ENCODE measurements at places on chromosomes 2 and 18. TPM values are rescaled to one million over a fixed set of nuclear protein-coding genes. Genes with fewer than 3 reads are reported as not detected.

DNA sequence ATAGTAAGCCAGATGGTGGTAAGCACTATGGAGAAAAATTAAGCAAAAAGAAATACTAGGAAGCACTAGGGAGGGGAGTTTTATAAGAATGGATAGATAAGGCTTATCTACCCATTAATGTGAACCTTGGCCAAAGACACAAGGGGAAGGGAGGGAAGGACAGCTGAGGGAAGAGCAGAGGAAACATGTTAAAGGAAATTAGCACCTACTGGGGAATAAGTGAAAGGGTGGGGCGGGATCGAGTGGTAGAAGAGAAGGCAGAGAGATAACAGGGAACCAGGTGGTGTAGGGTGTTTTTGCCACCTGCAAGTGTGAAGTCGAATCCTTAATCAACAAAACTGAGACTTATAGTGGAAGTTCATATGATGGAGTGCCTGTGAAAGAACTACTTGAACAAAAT lies 1.7 kb downstream of the UNC80 start:
- no peak overlapping the region for H3K27ac ChIP-seq
- no peak overlapping the region for H3K4me3 ChIP-seq
- DNase-seq: no peak
- H3K4me1 ChIP-seq: no peaks in the 10 kb centered on the region
- no peaks in the 10 kb centered on the region for H3K36me3 ChIP-seq

- H3K27ac ChIP-seq: no peak overlapping the region
- H3K36me3 ChIP-seq: no peaks in the 10 kb centered on the region
- H3K4me1 ChIP-seq: no peaks in the 10 kb centered on the region
- DNase-seq: no peak
- peaks cover 24% of the 10 kb centered on the region for H3K27me3 ChIP-seq
Observed at GRCh38 chr2:105447476-105447875, 48.6 kb upstream of the FHL2 start.

DNA sequence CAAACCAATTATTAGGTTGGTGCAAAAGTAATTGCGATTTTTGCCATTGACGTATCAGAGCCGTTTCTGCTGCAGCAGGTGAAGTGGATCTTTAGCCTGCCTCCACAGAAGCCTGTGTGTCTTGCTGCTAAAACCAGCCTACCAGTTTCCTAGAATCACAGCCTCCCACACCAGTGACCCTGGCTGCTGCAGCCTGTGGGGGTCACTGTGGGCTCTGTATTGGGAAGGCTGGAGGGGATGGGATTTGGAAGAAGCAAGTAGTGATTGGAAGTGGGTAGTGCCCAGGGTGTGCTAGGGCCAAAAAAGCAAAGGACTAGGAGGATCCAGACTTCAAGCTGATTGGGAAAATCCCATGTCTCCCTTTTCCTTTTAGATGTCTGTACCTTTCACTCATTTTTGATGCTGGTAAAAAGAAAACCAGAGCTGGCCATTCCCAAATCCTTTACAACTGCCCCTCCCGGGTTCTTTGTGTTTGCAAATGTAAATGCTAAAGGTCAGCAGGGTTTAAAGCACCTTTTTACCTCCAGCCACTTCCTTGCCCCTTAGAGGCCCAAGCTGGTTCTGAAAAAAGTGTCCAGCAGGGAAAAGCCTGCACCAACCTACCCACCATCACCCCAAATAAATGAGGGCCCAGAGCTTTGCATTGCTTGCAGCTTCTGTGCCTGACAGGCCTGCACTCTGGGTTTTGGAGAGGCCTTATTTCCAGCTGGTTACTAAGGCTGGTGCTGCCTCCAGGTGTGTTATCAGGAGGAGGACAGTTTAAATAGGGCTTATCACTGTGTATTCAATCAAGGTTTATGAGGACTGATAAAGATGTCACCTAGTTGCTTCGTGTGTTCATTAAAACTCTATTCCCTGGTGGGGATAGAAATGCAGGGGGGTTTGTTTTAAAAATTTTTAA lies 172.0 kb downstream of the MIB1 start:
- peaks cover 8% of the 10 kb centered on the region for H3K27me3 ChIP-seq
- no peak overlapping the region for H3K27ac ChIP-seq
- H3K4me1 ChIP-seq: no peaks in the 10 kb centered on the region
- H3K36me3 ChIP-seq: no peaks in the 10 kb centered on the region
- H3K4me3 ChIP-seq: no peak overlapping the region

GRCh38 chr18:64539847-64540246 lies 391.0 kb upstream of the LINC00305 start:
- no peaks in the 10 kb centered on the region for H3K36me3 ChIP-seq
- H3K27ac ChIP-seq: no peak overlapping the region
- DNase-seq: no peak
- no peak overlapping the region for H3K4me3 ChIP-seq
- no peaks in the 10 kb centered on the region for H3K4me1 ChIP-seq

DNA sequence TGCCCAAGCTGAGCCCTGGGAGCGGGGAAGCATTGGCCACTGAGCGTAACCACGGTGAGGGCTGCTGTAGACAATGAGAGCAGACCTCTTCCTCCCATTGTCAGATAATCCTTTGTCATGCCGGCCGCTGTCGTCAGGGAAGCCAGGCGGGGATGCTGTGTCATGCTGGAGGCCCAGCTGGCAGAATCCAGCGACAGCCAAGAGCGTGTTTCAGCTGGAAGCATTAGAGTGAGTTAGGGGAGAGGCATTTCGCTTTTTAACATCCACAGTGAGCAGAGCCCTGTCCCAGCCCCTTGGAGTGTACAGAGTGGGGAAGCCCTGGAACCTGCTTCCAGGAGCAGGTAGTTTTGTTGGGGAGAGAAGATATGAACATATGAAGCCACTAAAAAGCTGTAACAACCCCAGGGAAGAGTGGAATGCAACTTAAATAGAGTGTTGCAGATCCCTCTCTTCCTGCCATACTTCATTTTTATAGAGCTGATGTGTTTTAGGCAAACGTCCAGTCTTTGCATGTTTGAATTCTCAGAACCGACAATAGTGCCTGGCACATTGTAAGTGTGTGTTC lies 7.0 kb downstream of the CTIF start:
- H3K27ac ChIP-seq: no peak overlapping the region
- H3K36me3 ChIP-seq: no peaks in the 10 kb centered on the region
- H3K4me1 ChIP-seq: peaks cover 18% of the 10 kb centered on the region
- H3K27me3 ChIP-seq: peaks cover 23% of the 10 kb centered on the region
- DNase-seq: no peak

GRCh38 chr18:54381640-54382039 lies 23.9 kb downstream of the C18orf54 start:
- no peak overlapping the region for H3K27ac ChIP-seq
- DNase-seq: no peak
- H3K27me3 ChIP-seq: no peaks in the 10 kb centered on the region
- H3K4me1 ChIP-seq: peaks cover 2% of the 10 kb centered on the region
- H3K36me3 ChIP-seq: peaks cover 20% of the 10 kb centered on the region

DNA sequence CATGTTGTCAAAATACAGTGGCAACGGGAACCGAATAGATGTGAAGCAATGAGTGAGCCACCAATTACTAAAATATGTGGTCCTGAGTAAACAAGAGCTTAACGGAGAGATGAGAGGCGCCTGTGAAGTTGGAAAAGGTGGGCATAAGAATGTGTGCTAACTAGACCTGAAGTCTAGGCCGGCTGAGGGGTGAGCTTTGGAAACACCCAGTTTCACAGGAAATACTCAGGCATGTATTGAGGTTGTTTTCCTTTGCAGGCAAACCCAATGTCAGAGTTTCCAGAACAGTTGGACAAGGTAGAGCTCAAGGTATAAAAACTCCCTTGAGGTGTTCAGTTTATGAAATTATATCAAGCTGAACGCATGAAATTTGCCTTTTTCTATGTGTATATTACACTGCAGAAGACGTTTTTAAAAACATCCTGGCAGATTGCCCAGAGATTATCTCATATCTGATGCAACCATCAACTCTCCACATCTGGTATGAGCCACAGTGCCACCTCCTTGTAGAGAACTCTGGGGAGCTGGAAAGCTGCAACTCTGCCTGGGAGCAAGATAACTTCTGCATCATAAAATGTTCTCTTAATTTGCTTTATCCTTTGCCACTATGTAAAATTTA lies 3.9 kb upstream of the WDSUB1 start:
- DNase-seq: no peak
- H3K27ac ChIP-seq: peak overlapping the region; percentile 13
- H3K36me3 ChIP-seq: no peaks in the 10 kb centered on the region
- H3K4me3 ChIP-seq: no peak overlapping the region
- no peaks in the 10 kb centered on the region for H3K27me3 ChIP-seq

GRCh38 chr2:150526827-150527226 lies 39.4 kb upstream of the RND3 start:
- H3K27me3 ChIP-seq: no peaks in the 10 kb centered on the region
- no peak overlapping the region for H3K27ac ChIP-seq
- H3K4me3 ChIP-seq: no peak overlapping the region

GRCh38 chr2:222470802-222471468 lies 46.6 kb downstream of the SGPP2 start:
- no peak for DNase-seq
- peaks cover 1% of the 10 kb centered on the region for H3K27me3 ChIP-seq
- no peak overlapping the region for H3K27ac ChIP-seq
- no peaks in the 10 kb centered on the region for H3K36me3 ChIP-seq

DNA sequence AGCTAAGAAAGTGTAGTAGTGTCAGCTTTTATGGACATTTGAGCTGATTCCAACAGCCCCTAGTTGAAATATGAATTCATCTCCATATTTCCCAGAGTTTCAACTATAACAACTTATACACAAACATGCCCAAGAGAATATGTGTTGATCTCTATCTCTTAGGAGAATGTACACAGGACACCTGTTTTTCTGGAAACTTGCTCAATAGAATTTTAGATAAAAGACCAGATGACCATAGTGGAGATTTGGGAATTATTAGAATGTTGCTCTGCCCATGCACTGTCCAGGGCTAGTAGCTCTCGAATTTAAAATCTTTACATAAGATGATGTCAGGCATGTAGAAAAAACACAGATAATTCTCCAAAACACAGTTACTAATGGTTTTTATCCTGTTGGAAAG lies 162.3 kb upstream of the VRK2 start:
- no peak overlapping the region for H3K4me3 ChIP-seq
- peaks cover 2% of the 10 kb centered on the region for H3K27me3 ChIP-seq
- no peak for DNase-seq
- no peaks in the 10 kb centered on the region for H3K4me1 ChIP-seq
- H3K27ac ChIP-seq: no peak overlapping the region

PIEZO2 gene
- not detected for total RNA-seq

COL5A2 gene
- total RNA-seq: 1.6 TPM

Measured in activated CD4-positive, alpha-beta memory T cell treated with anti-CD3 and anti-CD28 coated beads, Interleukin-2, amount 10 ng/mL, durations not matched to agents 7 days and 5 days (primary cell).